ENCODE measurements at places on chromosomes 2 and 18.

- no peak for DNase-seq
Measured at GRCh38 chr2:121479882-121480522, 50.7 kb upstream of the RNU4ATAC start.

- no peak for DNase-seq
Measured at GRCh38 chr18:79940814-79941472, 10.5 kb downstream of the SLC66A2 start.

DNA sequence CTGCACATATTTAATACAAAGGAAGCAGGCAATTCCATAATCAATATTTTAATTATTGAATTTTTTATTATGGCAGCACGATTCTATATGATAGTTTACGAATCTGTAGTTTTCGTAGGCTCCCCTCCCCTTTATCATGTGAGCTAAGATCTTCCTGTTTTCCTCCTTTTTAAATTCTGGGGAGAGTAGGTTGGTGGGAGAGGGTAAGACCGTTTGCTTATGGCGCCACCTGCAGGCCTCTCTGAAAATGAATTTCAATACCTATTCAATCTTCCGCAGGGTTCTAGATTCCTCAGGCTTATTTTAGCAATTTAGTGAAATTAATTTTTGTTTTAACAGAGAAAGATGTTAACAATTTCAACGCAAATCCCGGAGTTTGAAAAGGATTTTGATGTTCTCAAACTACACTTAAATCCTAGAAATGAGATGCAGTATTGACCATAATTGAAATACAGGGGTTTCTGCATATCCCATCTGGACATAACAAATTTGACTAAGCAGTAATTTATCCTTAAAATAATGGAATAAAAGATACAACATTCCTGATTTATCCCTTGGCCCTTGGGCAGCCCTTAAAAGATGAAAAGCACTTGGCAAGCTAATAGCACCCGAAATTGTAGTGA is 12.8 kb upstream of the GBX2 start:
- DNase-seq: no peak

DNA sequence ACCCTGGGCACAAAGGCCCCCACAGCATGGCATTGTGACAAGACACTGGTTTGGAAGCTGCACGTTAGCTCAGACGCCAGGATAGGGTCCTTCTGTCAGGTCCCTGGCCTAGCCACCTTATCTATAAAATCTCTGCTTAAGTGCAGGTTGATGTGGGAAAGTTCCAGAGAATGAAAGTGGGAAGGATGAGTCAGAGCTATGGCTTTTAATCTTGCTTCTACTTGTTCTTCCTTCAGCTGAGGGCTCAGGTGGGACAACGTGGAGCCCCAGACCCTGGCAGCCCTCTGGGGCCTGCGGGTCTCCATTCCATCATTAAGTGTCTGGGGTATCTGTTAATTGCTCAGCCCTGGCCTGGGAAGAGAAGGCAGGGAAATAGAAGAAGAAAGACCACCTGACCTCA is 64.5 kb downstream of the CELF4 start:
- no peak for DNase-seq

DNA sequence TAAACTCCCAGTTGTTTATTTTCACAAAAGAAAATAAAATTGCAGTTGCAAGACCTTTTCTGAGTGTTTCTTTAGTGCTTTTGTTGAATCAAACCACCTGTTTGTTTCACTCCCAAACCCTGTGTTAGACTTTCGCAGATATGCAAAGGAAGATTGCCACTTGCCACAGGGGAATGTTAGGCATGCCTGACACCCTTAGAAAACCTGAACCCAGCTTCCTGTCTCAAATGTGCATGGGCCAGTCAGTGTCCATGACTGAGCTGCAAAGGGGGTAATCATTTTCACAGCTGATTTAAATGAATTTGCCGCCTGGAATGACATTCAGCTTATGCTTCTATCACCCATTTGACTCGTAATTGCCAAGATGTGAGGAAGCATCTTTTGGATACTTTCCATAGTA is 17.5 kb downstream of the TGOLN2 start:
- DNase-seq: no peak

DNA sequence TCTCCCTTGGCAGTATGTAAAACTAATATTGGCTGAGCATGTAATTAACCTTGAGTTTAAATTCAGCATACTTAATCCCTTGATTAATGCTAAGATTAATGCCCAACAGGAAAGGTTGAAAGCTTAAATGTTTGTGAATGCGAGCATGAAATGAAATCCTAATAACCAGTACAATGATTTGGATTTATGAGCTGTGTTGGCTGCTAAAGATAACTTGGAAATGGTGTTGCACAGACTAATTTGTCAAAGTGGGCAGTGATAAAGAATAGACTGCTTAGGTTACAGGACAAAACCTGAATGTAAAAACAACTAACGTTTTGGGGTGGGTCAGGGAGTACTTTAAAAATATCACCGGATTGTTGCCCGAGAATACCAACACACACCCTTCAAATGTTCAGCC is 70.6 kb downstream of the MGAT5 start:
- no peak for DNase-seq

DNA sequence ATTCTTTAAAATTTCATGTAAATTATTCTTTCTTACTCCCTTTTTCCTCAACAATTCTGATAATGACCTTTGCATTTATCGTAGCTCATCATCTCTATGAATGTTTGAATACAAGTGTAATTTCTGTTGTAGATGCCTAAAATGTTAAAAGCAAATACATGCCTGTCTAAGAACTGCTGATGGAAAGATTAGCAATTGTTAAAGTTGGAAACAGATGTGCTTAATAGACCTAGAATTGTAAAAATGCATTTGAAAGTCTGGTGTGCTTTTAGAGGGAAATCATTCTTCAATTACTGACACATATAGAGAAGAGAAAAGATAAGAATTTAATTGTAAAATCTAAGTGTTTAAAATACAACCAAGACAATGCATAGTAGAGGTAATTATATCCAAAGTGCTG is 50.4 kb downstream of the CCDC102B start:
- DNase-seq: no peak

DNA sequence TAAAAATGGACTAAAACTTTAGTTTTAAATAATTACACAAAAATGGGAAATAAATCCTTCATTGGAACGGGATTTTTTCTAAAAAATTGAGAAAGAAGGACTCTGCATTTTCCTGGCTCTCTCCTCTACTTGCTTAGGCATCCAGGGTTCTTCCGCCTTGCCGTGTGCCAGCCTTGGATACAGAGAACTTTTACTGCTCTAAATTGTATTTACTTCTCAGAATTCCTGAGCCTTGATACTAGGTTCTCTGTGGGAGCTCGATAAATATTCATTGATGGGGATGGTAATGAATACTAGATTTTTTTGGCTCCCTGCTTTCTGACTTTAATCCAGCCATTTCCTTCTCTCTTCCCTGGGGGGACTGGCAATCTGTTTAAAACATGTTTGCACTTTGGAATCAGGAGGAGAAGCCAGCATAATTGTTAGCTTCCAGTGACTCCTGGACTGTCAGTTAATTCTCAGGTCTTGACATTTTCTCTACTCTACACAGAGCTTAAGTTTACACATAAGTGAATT is 746.1 kb upstream of the LRRTM1 start:
- DNase-seq: no peak

DNA sequence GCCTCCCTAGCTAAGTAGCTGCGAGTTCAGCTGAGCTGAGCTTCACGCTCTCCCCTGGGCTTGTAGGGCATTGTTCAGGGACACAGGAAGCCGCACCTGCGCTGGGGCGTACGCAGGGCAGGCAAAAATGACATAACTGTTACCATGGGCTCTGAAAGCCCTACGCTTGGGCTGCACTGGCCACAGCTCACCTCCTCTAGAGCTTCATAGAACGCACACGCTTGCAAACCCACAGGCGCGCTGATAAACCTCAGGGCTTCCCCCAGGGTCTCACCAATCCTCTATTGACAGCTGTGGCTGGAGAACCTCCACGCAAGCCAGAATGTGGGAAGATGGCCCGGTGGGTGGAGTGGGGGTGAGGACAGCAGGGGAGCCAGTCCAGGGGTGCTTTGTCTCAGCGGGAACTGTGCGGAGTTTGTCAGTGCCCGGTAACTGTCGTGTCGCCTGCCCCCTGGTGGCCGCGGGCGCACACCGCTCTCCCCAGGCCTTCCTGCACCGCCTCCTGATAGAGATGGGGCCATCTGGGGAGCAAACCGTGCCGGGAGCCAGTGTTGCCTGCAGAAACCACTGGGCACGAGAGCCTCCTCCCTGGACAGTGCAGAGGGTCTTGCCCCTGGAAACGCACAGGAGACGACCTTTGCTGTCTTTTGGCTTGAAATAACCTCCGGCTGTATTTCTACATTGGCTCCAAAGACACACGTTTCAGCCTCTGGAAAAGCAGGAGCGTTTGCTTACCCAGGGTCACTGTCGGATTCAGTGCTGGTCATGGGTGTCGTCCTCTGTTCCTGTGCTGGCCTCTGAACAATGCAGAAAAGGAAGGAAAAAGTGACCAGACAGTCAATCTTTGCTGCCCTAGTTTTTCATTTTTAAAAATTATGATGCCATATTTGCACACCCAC is 17.0 kb upstream of the CIDEA start:
- peak; percentile 23 for DNase-seq

- DNase-seq: no peak
Measured at GRCh38 chr2:187567126-187567525, 12.9 kb upstream of the TFPI start.

DNA sequence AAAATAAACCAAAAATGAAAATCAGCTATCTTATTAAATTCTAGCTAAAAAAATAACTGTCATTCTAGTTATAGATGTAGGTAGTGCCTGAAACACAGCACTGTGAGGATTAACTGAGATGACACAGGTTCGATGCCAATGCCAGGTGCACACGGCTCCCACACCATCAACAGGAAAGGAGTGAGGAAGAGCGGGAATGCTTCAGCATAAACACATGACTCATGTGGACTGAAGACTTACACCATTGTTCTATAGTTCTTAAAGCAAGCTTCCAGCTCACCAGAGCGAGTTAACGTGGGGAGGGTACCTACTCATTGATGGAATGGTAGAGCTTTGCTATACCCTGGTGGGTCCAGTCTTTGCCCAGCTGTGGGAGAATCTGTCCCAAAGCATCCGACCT is 76.7 kb downstream of the EMILIN2 start:
- DNase-seq: no peak

DNA sequence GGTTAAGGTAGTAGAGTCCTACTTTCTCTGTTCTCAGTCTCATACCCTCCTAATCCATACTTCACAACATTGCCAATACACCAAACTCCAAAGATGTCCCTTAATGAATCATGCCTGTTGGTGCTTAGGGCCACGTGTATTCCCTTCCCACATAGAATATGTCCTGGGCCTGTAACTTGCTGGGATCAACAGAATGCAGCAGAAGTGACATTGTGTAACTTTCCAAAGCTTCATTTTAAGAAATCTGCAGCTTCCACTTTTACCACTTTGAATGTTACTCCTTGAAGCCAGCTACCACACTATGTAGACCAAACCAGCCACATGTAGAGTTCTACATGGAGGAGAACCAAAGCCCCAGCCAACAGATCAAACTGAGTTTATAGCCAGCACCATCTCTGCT is 58.5 kb upstream of the ARHGAP15 start:
- no peak for DNase-seq

DNA sequence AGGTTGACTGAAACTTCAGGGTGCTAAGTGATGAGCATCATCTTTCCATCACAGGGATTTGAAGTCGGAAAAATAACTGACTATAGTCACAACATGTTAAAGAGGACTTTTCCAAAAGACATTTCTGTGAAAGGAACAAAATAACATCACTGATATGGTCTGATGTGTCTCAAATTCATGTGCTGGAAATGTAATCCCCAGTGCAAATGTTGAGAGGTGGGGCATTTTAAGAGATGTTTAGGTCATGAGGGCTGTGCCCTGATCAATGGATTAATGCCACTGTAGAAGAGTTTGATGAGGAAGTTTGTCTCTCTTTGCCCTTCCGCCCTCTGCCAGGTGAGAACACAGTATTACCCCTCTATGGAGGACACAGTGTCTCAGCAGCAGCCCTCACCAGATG is 95.9 kb downstream of the INO80D start:
- no peak for DNase-seq

GRCh38 chr2:234309431-234309830 is 187.4 kb downstream of the ARL4C start:
- DNase-seq: no peak

DNA sequence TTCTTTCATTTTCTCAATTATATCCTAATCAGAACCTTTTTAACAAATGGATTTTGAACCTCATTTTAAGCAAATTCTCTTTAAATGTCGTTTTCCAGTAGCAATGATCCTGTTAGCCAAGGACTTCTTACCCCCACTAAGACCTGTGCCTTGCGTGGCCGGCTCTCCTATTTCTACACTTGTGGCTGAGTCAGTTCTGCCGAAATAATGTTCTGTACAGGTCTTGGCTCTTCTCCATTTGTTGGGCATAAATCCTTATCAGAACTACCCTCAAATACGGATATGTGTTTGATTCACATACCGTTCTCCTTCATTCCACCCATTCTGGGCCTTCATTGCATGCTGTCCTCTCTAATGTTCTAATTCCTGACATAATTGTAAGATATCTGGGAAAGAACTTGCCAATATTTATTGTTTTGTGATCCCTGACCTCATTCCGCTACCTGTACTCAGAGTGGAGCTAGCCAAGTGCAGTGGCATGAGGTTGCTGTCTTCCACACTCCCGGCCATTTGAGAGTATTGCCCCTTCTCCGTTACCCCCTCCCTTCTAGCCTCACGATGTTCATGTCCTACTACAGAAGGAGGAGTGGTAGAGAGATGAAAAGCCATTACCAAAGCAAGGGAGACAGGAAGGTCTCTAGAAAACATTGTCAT is 78.7 kb downstream of the MYOM1 start:
- DNase-seq: no peak

GRCh38 chr2:26636935-26637334 is 4.2 kb downstream of the CIB4 start:
- no peak for DNase-seq

DNA sequence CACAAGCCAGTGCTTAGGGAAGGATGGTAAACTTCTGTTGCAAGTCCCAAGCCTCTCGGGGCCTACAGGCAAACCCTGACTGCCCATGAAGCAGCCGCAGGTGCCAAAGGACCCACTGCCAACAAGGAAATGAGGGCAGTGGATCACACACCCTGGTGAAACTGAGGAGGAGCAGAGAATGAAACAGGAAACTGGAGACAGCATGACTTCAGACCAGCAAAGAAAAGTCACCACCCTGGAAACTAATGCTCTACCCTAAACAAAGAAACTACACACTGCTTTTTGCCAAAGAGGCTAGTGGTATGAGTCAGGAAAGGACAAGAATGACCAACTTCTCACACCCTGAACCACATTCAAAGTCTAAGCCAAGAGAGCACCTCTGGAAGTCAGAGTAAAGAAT is 97.2 kb downstream of the MYO5B start:
- no peak for DNase-seq

DNA sequence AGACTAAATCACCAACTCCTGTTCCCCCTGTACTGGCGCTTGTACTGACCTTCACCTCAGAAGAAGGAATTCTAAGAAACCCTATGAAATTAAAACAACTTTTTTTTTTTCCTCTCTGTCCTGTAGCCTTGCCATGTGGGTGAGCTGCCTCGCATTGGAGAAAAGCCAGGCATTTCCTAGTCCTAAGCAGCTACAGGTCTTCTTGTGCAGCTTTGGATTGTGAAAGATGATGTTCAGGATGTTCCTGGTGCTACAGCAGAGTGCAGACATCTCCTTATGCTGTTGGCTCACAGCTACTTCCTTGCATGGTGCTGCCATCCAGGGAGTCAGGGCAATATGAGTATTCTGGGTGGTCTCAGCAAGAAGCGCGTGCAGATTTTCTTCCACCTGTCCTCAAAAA is 11.9 kb downstream of the PIK3C3 start:
- no peak for DNase-seq

GRCh38 chr2:182229297-182229696 is 197.5 kb downstream of the PDE1A start:
- DNase-seq: no peak

All from stimulated activated CD4-positive, alpha-beta T cell treated with anti-CD3 and anti-CD28 coated beads, TNF-alpha, amount 100 ng/mL, for 4 hours (primary cell).